ENCODE measurements at places on chromosomes 12 and 14.

GRCh38 chr12:31006416-31007152, 67.1 kb upstream of the DDX11 start:
- no peak for DNase-seq

DNA sequence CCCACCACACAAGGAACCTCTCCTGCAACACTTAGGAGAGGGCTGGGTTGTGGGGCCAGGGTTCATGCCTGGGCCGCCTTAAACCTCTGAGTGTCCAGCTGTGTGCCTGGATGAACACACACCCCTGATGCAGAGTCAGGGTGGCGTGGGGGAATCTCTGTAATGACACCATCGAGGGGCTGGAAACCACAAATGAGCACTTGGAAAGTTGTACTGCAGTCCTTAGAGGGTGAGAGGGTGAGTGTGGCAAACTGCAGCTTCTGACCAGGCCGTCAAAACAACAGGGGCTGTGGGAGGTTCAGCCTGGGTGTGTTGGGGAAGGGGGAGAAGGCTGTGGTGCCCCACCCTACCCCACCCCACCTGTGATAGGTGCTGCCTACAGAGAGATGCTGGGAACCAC, 12.4 kb upstream of the KRT5 start:
- DNase-seq: no peak

DNA sequence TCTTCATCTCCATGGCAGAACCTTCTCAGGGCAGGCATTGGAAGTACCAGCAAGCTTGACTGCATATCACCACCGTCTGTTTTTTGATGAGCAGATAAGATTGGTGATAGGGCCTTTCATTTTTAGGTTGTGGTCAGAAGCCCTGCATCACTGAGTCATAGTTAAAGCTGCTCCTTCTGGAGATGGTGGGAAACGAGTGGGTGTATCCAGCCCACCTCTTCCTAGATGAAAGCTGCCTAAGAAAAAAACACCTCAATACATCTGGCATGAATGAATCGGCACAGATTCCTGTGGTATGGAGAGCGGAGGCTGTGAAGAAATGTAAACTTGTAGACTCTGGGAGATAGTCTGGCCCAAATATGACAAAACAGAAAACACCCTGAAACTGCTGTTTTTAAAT, 248.7 kb upstream of the EGLN3 start:
- no peak for DNase-seq

DNA sequence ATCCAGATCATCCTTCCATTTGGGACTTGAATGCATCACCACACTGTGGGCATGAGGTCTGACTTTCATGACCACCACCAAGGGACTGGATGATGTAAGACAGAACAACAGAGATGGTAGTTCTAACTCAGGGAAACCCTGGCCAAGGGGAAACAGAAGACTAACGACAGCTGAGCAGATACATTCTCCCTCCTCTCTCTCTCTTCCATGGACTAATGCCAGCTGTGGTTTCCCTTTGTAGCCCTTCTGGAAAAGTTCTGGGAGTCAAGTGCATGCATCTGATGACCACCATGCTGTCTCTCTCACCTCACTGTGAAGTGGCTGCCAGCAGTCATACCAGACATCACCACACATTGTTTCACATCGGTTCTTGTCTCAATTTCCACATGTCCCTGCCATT, 3.4 kb downstream of the TAS2R30 start:
- no peak for DNase-seq

DNA sequence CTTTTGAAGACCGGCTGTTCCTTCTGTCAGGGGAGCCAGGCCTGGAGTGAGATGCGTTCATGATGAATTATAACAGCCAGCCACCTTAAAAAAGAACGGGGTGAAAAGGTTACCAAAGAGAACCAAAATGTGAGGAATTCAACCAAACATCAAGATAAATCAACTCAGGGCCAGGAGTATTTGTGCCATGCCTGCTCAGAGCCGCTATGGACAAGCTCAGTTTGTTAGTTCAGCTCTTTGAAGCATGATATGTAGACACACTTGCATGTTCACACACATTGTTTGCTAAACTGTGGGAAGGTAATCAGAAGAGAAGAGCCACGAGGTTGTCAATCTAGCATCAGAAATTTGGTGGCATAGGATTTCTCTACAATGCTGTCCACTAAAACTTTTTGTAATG, 367.4 kb upstream of the TBX3 start:
- no peak for DNase-seq

DNA sequence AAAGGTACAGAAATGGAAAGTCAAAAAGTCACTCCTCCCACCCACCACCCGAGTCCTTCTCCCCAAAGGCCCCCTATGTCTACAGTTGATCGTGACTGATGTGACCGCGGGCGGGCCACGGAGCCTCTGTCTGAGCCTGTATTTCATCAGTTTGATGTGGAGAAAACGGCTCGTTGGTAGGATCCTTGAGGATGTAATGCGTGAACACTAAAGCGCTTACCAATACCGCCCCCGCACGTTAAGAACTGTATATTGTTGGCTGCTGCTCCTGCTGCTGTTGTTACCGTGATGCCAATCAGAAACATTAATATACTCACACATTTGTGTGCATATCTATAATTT, 24.6 kb upstream of the UBC start:
- DNase-seq: no peak

DNA sequence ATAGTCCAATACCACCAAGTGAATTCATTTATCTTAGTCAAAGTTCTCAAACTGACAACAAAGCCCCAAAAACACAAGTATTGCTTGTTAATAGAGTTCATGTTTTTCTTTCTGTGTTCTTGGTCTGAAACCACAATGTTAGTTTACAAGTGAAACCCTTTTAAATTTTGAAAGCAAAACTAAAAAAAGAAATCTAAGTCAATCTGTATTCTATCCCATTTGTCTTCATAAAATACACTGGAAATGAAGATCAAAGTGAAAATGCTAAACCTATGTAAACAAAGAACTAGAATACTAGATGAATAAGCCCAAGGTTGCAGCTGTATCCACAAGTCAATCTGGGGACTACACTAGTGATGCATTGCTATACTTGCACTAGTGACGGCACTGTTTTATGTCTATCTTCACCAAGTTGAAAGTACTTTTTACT, 10.4 kb downstream of the MAP4K5 start:
- DNase-seq: no peak

GRCh38 chr14:68135566-68135965, 316.0 kb downstream of the RAD51B start:
- no peak for DNase-seq

GRCh38 chr12:127241072-127241817, 1025.7 kb upstream of the TMEM132C start:
- DNase-seq: no peak

DNA sequence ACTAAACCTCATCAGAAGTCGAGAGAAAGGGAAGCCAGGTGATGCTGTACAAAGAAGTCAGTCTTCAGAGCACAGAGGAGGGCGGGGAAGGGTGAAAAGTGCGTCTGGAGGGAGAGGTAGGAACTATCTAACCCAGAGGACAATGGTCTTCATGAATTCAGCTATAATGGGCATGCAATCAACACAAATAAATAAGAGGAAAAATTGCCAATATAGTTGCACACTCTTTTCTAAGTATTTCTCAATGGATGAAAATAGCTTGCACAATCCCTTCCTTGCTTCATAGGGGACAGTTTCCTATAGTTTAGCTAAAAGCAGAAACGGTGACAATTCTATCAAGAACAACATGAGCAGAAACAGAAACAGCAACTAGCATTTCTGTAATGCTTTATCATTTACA, 931.2 kb downstream of the AACS start:
- DNase-seq: no peak

GRCh38 chr12:55862286-55862685, 19.6 kb upstream of the MMP19 start:
- DNase-seq: no peak

DNA sequence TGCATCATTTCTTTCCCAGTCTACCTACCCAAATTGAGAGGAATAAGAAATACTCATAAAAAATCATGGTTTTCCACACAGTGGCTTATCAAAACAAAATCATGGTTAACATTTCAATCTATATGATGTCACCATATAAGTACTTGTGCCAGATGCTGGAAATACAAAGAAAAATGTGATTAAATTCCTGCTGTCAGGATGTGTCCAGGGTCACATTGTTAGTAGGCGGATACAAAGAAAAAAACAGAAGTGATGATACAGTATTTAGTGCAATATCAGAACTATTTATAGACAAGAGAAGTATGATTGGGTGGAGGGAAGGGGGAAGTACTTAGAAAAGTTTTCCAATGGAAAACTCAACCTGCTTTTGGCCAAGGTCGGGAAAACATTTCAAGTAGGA, 47.0 kb upstream of the OR6J1 start:
- DNase-seq: no peak

DNA sequence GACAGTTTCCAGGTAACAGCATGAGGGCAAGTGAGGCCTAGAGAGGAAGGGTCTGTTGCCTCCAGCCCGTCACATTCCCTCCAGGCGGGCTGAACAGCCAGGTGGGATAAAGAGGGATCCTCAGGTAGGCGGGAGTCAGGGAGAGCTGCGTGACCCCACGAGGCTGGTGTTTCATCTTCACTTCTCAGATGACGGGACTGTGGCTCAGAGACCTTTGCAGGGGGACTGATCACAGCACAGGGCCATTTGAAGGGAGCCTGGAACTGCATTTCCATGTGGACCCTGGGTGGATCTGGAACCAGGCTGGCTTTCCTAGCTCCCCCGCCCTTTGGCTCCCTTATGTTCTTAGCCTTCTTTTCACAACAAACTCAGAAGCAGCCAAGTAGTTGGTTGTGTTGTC, 37.4 kb downstream of the SH2B3 start:
- no peak for DNase-seq

DNA sequence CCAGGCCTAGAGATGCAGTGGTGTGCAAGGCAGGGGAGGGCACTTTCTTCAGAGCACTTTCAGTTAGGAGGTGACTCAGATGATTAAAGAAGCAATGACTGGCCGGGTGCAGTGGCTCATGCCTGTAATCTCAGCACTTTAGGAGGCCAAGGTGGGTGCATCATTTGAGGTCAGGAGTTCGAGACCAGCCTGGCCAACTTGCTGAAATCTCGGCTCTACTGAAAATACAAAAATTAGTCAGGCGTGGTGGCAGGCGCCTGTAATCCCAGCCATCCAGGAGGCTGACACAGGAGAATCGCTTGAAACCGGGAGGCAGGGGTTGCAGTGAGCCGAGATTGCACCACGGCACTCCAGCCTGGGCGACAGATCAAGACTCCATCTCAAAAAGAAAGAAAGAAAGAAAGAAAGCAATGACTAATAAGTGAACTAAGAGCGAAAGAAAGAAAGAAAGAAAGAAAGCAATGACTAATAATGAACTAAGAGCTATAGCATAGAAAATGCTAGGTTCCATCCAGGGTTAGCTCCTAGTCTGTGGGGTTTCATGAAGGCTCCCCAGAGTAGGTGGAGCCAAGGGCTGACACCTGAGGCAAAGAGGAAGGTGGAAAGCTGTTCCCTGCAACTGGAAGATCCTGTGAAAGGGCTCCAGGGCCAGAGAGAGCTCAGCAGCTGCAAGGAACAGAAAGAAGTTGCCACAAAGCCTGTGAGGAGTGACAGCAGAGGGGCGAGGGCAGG, 334.5 kb downstream of the CACNA1C start:
- no peak for DNase-seq

DNA sequence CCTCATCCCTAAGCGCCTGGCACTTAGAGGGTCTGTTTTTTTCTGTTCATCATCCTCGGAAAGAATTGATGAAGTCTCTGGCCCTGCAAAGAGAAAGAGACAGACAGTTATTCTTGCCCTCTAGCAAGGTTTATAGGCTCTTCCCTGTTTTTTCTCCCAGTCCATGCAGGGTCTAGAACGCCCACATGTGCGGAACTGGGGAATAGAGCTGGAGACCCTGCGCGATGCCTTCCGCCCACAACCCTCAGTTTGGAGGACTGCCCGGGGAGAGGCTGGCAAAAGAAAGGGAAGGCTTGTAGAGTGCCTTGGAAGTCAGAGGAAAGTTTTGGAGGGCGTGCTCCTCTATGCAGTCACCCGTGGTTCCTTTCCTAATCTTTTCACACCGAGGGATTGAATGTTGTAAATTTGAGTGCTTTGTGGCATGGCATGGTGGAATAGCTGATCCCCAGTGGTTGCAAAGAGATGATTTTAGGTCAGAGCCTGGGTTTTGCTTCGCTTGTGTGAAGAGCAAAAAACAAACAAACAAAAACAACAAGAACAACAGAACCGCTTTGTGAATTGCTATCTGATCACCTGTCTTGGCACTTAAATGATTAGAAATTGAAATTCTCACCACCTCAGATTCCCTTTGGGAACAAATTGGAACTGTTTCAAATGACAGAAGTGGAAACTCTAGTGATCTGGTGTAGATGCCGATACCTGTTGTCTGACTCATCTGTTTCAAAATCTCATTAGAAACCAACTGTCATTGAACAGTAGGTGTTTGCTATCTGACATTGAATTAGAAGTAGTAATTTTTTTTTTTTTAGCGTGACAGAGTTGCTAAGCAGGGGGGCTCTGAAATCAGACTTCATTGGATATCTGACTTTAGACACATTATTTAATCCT, 947 bp downstream of the GAS2L3 start:
- DNase-seq: no peak

DNA sequence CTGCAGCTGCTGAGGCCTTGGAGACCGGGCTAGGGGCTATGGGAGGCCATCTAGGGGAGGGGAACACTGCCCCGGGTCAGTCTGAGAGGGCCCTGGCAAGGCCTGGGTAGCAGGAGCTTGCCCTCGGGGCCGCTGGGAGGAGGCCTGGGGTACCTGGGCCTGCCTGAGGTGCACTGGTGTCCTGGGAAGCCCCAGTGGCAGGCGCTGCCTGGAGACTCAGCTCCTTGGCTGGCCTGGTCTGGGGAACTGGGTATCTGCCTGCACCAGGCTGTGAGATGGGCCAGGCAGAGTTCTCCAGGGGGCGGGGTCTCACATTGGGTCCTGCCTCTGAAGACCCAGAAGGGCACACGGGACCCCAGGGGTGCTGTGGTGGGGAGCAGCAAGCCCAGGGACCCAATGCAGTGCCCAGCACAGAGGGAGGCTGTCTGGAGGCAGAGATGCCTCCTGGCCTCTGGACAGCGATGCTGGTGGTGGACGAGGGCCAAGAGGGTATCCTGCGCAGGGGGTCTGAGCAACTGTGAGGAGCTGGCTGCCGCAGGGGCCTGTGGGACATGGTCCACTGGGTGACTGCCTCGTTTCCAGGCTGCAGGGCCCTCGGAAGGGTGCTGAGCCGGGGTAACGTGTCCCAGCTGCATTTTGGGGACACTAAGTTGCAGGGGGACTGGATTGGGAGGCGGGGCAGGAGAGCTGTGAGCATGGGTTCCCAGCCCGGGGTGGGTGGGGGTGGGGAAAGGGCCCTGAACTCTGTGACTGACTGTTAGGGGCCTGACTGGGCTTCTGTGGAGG, 7.4 kb upstream of the MTA1 start:
- no peak for DNase-seq

GRCh38 chr14:88210426-88210825, 112.6 kb downstream of the KCNK10 start:
- no peak for DNase-seq

DNA sequence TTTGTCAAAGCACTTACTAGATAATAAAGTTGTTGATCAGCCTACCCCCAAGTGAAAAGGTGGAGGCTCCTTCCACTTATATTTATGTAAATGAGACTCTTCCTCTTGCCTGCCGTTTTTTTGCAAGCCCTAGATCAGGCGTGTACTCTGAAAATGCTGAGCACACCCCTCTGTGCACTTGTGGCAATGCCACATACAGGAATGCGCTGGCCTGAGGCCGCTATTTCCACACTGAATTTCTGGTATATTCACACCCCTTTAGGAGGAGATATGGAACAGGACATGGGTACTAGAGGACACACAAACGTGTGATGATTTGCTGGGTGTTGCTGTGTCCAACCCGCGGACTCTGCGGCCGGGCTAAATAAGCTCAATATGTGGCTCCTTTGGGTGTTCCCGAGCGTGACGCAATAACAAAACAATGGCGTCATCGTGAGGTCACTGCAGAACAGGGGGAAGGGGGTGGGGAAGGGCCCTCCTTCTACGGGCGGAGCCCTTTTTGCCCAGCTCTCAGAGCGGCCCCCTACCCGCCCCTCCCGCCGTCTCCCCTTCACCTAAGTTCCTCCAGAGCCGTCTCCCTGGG, 554 bp upstream of the TSPAN31 start:
- DNase-seq: no peak

All from DMS153 (cell line).